Stimulated activated CD4-positive, alpha-beta T cell treated with anti-CD3 and anti-CD28 coated beads, TNF-alpha, amount 100 ng/mL, for 1 hour (primary cell): ENCODE measurements at places on chromosomes 16 and 17.

GRCh38 chr17:78806451-78806850, 24.4 kb upstream of the CYTH1 start:
- no peak for DNase-seq

DNA sequence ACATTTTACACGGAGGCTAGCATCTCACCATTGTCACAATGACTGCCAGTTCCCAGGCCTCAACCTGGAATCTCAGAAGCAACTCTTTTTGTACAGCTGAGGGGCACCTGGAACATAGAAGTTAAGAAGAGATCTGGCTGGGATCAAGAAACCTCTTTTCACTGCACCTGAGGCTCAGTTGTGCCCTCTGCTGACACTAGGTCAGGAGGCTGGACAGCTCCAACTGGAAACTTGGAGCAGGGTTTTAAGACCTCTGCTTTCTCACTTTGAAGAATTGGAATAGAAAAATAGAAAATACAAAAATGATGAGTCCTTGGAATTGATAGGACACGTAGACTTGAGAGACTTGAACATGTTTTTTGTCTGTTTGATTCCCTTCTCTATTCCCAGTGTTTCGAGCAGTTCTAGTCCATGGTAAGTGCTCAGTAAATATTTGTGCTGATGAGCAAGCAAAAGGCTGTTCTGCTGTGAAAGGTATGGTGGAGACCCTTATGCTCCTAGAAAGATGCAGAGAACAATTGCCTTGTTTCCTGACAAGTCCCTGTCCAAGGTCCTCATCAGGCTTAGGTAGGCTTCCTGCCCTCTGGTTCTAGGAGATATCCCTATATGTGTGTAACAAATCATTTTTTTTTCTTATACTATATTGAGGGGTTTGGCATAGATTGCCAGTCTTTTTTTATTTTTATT, 13.6 kb upstream of the PPM1D start:
- DNase-seq = no peak

- no peak for DNase-seq
These were observed 47.4 kb upstream of the JPH3 start for GRCh38 chr16:87554754-87555427.

- DNase-seq = no peak
These were observed 44.4 kb downstream of the PPL start for GRCh38 chr16:4892361-4893102.

DNA sequence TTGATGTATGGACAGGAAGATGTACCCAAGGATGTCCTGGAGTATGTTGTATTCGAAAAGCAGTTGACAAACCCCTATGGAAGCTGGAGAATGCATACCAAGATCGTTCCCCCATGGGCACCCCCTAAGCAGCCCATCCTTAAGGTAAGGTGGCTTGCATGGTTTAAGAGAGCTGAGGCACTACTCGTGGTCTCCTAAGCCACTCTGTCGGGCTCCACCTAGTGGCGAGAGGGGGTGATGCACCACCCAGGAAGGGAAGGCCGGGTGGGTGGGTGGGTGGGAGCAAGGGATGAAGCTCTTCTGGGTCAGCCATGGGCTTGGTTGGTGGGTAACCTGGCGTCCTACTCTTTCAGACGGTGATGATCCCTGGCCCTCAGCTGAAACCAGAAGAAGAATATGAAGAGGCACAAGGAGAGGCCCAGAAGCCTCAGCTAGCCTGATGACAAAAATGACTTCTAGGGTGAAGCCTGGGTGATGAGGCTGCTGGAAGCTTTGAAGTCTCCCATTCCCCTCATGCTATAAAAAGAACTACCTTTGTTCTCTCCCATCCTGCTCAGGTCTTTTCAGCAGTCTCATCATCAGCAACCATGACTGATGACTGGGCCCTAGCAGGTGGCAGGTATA, 21.5 kb downstream of the GPR179 start:
- DNase-seq = peak; percentile 42
